ENCODE measurements at places on chromosomes 1 and 21. TPM values are rescaled to one million over a fixed set of nuclear protein-coding genes. Genes with fewer than 3 reads are reported as not detected.

Gene UHMK1
- total RNA-seq = 18.7 TPM

Gene OLIG2
- not detected for total RNA-seq

Gene IL12RB2
- total RNA-seq = 0.12 TPM

Gene HSPB7
- total RNA-seq = not detected

Gene CA6
- total RNA-seq = not detected

Gene LCK
- not detected for total RNA-seq

Gene UMODL1
- total RNA-seq = not detected

Gene ADAM30
- not detected for total RNA-seq

Data from A549 treated with Mapracorat at 1 μM for 4 hours (cell line).